Kidney (tissue), 22 donors: ENCODE measurements at places on chromosomes 7 and 10. TPM values are rescaled to one million over a fixed set of nuclear protein-coding genes. Genes with fewer than 3 reads are reported as not detected.

GRCh38 chr7:2761131-2761624, 73.2 kb downstream of the AMZ1 start:
- peaks cover 11% of the 10 kb centered on the region for H3K4me1 ChIP-seq
- no peak overlapping the region for H3K4me3 ChIP-seq
- H3K36me3 ChIP-seq, result no peaks in the 10 kb centered on the region
- no peak for DNase-seq
- H3K27me3 ChIP-seq, result no peaks in the 10 kb centered on the region

DNA sequence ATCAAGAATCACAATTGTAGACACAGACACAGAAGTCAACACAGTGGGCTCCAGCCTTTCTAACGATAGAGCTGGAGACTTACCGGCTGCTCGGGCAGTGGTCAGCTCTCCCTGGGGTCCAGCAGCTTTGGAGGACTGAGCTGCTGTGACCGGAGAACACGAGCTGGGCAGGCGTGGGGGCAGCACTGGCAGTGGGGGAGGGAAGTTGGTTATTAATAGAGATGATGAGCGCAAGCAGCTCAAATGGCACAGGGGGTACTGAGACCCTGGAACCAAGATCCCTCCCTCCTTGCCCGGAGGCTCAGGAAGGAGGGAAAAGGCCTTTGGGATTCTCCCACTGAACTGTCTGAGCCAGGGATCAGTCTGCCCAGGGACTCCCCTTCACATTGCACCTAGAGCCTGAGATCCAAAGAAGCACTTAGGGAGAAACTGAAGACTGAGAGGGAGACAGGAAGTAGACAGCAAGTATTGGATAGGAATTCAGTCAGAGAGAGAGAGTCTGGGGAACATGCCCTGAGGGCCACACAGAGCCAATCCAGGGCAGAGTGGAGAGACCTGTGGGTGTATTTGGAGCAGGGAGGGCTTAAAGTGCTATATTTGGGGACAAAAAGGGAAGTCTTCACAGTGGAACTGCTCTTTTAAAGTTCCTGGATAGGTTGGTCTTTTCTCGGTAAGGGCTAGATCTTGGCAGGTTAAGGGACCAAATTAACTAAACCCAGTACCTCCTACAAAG, at the start of gene MYOZ1:
MYOZ1 (minus strand) TSS at position 147 of the 733 bp plus-strand sequence. CDS start 1,457 bp downstream, outside the sequence.
- no peak within 1 kb of the TSS for H3K4me3 ChIP-seq
- no peaks in the 10 kb centered on the region for H3K36me3 ChIP-seq
- DNase-seq, result peak; percentile 26
- H3K27ac ChIP-seq, result no peak within 1 kb of the TSS
- no peaks in the 10 kb centered on the region for H3K4me1 ChIP-seq

The FEZF1 gene
- total RNA-seq, result not detected

The RSPH10B gene
- total RNA-seq, result 0.79 TPM

The SBDS gene
- total RNA-seq, result 128 TPM
